ENCODE measurements at places on chromosomes 13 and 19.

DNA sequence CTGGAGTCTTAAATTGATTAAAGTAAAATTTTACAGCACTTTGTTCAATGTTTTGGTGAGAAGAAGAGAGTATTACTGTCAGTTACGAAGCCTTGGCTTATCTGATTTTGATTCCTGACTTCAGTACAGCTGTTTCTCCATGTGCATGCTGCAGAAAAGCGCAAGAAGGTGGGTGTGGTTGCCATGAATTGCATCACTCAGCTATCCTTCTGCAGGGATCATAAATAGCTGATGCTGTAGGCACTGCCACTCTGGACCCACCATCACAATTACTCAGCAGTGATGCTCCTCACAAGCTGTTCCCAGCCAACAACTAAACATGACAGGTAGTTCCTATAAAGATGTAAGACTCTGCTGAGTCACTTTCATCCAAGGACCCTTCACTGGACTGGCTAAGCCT, 321.2 kb downstream of the IRS2 start:
- no peaks in the 10 kb centered on the region for H3K4me1 ChIP-seq
- no peak for DNase-seq
- no peaks in the 10 kb centered on the region for H3K36me3 ChIP-seq
- H3K4me3 ChIP-seq, result no peak overlapping the region

DNA sequence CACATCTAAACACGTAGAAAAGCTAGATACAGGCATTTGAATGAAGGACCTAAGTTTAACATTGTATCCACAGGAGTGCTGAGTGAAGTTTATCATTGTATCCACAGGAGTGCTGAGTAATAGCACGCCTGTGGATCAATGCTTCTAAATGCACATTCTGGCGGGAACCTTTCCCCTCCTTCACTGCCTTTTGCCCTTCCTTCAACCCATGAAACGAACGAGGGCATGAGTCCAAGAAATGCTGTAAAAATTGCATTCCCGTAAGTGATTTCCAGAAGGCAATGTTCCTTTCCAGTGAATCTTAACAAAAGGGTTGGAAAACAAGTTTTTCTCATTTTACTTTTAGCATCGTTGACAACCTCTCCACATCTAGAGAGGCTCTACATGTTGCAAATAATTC, 88.1 kb downstream of the ZDHHC20 start:
- no peaks in the 10 kb centered on the region for H3K36me3 ChIP-seq
- no peak for DNase-seq
- H3K4me1 ChIP-seq, result no peaks in the 10 kb centered on the region
- H3K27me3 ChIP-seq, result no peaks in the 10 kb centered on the region
- H3K4me3 ChIP-seq, result no peak overlapping the region
- peak overlapping the region; percentile 47 for H3K27ac ChIP-seq

- H3K4me3 ChIP-seq, result no peak overlapping the region
- no peaks in the 10 kb centered on the region for H3K4me1 ChIP-seq
- DNase-seq, result no peak
- no peak overlapping the region for H3K27ac ChIP-seq
Observed at GRCh38 chr13:86710896-86711295, 911.7 kb upstream of the SLITRK6 start.

DNA sequence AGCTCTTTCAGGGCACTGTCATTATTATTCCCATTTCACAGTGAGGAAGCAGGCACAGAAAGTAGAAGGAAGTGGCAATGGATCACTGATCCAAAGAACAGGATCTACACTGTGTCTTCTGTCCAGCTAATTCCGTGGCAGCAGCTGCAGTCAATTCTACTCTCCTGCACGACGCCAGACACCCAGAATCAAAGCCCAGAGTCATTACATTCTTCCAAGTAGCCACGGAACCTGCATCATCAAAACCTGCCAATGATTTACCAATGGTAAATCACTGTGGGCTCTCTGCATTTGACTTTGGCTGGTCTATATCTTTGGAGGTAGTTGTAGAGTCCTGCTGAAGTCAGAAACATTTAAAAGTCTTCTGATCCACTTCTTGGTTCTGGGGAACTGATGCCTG, 767.7 kb downstream of the LIG4 start:
- no peak for DNase-seq
- no peaks in the 10 kb centered on the region for H3K27me3 ChIP-seq
- no peak overlapping the region for H3K4me3 ChIP-seq
- H3K27ac ChIP-seq, result no peak overlapping the region

DNA sequence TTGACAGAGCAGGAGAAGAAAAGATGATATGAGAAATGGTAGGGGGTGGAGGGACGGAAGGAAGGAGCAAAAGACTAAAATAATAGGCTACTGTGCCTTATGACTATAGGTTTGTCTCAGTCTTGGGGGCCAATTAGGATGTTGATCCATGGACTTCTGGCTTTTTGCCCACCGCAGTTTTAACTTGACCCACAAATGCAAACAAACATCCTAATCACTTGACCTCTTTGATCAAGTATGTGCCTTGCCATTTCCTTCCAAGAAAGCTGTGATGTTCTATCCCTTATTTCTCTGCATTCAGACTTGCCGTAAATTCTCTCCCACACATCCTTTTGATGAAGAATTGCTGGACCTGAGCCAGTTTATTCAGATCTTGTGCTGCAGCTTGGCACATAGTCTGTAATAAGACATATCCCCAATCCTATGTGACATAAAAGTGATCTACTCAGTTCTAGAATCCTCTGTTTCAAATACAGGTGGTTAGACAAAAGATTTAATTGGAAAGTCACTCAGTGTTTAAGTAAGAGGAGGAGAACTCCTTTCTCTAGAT, 62.8 kb downstream of the TPT1 start:
- H3K27ac ChIP-seq, result no peak overlapping the region
- no peak for DNase-seq
- H3K27me3 ChIP-seq, result no peaks in the 10 kb centered on the region
- H3K4me1 ChIP-seq, result no peaks in the 10 kb centered on the region
- no peak overlapping the region for H3K4me3 ChIP-seq

DNA sequence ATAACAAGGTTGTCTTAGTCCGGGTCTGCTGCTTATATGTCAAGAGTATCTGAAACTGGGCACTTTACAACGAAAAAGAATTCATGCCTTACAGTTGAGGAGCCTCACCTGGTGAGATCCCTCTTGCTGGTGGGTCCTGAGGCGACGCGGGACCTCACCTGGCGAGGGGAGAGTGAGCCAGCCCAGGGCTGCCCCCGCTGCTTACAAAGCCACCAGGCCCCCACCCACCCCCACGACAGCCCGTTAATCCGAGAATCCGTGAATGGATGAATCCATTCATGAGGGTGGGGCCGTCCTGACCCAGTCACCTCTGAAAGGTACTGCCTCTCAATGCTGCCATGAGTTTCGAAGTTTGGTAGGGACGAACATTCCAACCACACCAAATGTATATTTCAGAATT, 54.0 kb upstream of the F7 start:
- H3K4me1 ChIP-seq, result no peaks in the 10 kb centered on the region
- H3K27me3 ChIP-seq, result no peaks in the 10 kb centered on the region
- H3K36me3 ChIP-seq, result no peaks in the 10 kb centered on the region
- no peak overlapping the region for H3K4me3 ChIP-seq
